CD4-positive, alpha-beta T cell treated with Interferon gamma for 1 hour (primary cell): ENCODE measurements at places on chromosomes 6 and 20.

- DNase-seq: no peak
Observed at GRCh38 chr6:136244061-136244616, 6.0 kb downstream of the MTFR2 start.

- DNase-seq: no peak
Observed at GRCh38 chr6:89574910-89575561, 63.5 kb downstream of the LYRM2 start.

DNA sequence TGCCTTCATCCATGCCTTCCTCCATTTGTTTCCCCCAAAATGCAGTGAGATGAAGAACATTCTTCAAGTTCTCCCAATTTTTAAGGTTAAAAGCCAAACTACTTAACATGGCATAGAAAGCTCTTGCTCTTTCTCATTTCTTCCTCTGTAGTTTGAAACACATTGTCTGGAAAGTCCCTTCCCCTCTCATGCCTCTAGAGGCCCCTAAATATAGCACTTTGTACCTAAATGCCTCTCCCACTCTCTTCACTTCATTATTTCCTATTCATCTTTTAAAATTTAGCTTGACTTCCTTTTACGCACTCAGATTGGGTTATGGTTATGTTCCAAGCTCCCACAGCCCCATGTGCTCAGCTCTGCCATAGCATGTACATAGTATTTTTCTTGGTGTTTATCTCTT is 389.3 kb downstream of the HDGFL1 start:
- no peak for DNase-seq

GRCh38 chr20:43744966-43745730 is 18.3 kb upstream of the GTSF1L start:
- no peak for DNase-seq

DNA sequence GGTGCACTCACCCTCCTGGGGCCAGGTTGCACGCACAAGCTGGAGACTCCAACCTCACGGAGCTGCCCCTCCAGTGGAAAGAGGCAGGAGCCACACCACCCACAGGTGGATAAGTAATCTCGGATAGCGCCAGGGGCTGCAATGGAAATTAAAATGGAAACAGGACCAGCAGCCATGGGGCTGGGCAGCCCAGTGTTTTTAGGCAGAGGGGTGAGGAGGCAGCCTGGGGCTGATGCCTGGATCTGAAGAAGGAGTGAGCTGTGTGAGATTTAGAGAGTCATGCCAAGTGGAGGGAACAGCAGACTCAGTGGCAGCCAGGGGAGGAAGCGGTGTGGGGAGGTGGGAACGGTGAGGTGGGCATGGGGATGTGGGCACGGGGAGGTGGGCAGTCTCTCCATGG is 275.6 kb downstream of the SMOC2 start:
- DNase-seq: no peak

- no peak for DNase-seq
Observed at GRCh38 chr6:6315660-6316059, 4.8 kb downstream of the F13A1 start.

- no peak for DNase-seq
Observed at GRCh38 chr6:127737768-127738167, 160.8 kb downstream of the C6orf58 start.

DNA sequence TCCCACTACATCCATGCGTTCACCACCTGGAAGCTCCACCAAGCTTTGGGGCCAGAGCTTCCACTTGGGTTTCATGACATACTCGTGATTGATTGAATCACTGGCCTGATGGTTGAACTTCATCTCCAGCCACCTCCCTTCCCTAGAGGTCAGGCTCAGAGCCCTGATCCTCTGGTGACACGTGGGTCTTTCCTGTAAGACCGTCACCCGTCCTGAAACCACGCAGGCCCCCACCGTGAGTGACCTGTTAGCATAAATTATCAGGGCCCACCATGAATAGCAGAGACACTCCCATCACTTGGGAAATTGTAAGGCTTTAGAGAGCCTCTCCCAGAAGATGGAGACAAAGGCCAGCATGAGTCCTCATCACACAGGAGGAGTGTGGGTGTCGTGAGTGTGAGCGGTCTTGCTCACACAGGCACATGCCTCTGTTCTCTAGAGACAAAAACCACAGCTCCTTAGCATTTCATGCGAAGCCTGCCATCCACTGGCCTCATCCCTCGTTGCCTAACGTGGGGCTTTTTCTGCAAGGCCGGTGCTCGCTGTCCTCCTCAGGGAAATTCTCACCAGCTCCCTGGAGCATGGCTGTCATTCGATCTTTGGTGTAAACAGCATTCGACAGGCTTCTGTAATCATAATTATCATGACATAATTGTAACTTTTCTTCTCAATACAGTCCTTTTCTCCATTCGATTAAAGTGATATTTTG is 65.1 kb upstream of the DUSP22 start:
- DNase-seq: peak; percentile 43

DNA sequence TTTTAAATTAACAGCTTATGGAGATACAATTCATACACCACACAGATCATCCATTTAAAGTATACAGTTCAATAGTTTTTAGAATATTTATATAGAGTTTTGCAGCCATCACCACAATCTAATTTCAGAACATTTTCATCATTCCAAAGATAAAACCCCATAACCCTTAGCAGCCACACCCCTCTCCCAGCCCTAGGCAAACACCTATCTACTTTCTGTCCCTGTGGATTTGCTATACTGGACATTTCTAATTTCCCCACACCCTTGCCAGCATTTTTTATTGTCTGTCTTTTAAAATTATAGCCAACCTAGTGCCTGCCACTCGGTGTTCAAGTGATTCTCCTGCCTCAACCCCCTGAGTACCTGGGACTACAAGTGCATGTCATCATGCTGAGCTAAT is 23.0 kb upstream of the AKAP7 start:
- no peak for DNase-seq

- DNase-seq: no peak
Observed at GRCh38 chr6:44951253-44951747, 376.8 kb upstream of the RUNX2 start.

DNA sequence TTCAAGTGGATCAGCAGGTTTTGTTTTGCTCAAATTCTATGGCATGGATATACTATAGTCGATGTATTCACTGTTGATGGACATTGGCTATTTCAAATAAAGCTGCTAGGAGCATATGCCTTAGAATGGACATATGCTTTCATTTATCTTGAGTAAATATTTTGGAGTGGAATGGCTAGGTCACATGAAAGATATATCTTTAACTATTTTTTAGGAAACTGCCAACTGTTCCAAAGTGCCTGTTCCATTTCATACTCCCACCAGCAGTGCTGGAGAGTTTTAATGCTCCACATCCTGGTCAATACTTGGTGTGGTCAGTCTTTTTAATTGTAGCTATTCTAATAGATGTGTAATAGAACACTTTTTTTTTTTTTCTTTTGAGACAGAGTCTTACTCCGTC is 81.1 kb upstream of the PIM1 start:
- no peak for DNase-seq

DNA sequence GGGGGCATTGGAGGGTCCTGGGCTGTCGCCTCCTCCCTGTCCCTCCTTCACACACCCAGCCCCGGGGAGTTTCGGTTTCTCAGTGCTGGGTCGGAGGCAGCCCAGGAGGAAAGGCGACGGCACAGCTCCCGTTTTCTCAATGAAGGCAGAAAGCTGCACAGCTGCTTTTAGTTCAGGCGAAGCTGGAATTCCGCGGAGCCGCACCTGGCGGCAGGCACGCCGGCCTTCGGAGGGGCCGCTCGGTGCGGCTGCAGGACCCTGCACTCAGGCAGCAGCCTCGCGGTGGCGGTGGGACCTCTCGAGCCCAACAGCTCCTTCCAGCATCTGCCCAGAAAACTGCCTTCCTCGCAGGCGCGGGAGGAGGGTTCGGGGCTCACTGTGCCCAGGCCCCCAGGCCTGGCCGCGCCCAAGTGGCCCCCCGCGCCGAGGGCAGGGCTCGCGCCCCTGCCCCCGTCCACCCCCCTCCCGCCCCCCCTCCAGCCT is 4.6 kb downstream of the FOXQ1 start:
- DNase-seq: no peak

DNA sequence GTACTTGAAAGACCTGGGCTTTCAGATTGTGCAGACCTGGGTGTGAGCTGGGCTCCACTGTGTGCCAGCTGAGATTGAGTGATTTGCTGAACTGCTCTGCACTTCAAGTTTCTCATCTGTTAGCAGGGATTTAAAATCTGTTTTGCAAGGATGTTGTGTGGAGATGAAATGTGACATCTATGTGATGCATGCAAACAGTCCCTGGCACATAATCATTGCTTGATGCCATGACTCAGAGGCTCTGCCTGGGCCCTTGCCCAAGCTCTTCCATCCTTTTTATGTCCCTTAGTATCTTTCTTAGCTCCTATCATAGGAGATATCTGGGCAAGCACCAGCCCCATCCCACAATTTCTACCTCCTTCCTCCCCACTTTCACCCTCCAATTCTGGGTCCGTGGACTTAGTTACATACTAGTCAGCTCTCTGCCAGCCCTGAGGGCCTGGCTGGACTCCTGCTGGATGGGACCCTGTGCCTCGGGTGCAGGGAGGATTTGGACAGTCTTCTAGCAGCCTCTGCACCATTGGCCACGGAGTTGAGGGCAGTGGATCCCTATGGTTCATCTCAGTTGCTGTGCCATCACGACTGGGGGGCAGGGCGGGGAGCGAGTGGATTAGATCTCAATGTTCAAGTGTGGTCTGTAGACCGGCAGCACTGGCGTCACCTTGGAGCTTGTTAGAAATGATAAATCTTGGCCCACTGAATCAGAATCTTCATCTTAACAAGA is 103.6 kb downstream of the MAP3K7 start:
- no peak for DNase-seq

DNA sequence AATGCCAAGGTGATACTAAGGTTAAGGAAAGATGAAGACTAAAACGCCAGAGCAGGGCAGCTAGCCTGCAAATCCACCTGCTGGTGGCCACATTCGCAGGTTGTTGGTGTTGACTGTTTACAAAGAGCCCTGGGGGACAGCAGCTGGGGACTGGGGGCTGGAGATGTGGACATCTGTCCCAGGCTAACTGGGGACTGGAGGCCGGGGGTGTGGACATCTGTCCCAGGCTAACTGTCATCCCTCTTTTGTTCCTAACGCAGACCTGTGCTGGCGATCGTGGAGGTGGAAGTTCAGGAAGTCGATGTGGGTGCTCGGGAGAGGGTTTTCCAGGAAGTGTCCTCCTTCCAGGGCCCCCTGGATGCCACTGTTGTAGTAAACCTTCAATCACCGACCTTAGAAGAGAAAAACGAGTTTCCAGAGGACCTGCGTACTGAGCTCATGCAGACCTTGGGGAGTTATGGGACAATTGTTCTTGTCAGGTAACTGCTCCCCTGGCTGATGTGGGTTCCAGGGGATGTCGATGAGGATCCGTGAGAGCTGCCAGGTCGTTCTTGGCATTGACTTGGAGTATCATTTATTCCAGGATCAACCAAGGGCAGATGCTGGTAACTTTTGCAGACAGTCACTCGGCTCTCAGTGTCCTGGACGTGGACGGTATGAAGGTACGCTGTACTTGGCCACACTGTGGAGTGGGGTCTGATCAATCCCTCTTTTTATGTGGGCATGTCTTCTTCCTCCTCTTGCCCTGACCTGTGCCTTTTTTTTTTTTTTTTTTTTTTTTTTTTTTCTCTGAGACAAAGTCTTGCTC is 87.0 kb downstream of the SERAC1 start:
- no peak for DNase-seq

- no peak for DNase-seq
Observed at GRCh38 chr6:11364971-11365397, 132.5 kb upstream of the NEDD9 start.

- no peak for DNase-seq
Observed at GRCh38 chr20:1206366-1207148, 3.3 kb downstream of the C20orf202 start.

GRCh38 chr20:47783828-47784598 is 1.3 kb downstream of the SULF2 start:
- no peak for DNase-seq

DNA sequence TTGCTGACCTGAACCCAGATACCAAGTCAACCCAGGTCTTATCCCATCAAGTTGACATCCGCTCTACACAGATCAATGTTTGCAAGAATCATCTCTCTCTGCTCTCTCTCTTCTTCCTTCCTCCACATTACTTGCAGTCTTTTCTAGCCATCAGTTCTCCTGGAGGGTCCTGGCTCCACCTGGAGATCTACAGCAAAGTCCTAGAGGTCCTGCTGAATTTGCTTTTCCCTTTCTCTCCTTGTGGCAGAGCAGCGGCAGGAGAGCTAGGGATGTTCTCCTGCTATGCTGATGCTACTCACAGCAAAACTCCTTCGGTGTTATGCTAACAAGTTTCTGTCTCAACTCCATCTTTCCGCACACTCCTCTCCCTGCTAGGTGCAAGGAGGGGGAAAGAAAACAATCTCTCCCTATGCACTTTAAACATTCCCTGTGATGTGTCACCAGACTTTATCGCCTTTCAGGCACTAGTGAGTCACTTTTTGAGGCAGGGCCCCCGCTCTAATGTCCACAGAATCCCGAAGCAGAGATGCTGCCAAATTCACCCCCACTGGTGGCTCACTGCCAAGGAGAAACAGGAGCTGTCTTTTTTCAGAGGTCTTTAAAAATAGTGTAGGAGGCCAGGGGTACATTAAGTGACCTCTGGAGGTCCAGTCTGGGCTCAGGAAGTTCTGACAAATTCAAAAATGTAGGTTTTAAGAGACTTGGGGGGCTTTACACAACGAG is 62.6 kb downstream of the FAM50B start:
- DNase-seq: no peak

DNA sequence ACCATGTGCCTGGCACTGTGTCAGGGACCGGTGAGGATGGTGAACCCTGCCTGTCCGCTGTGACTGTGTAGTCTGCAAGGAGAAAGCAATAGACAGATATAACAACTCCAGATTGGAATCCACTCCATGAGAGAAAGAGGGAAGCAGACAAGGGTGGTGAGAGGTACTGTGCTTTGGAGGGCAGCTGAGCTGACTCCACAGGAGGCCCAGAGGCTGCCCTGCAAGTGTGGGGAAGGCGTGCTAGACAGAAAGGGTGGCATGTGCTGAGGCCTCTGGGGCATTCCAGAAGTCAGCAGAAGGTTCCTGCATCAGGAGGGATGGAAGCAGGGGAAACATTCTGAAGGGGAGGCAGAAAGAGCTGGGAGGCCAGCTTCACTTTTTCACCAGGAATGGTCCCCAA is 39.3 kb upstream of the APCDD1L start:
- no peak for DNase-seq

- no peak for DNase-seq
Observed at GRCh38 chr6:28446818-28447511, 3.7 kb upstream of the ZSCAN23 start.

DNA sequence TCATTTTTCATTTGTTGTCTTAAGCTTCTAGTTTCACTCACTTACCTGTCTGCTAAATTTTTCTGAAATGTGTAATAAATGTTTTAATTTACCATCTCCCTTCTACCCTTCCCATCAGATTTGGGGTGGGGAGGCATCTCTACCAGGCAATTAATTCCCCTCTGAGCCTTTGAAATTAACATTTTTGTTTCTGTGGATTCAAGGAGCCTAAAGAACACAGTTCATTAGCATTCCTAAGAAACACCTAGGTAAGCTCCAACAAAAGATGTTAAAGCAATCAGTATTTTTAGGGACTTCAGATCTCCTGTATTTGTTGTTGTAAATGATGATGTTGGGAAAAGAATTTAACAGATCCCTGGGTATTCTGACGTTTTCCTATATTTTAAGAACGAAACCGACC is 6.6 kb downstream of the TOP1 start:
- no peak for DNase-seq
